ENCODE measurements at places on chromosomes 12 and 14.

DNA sequence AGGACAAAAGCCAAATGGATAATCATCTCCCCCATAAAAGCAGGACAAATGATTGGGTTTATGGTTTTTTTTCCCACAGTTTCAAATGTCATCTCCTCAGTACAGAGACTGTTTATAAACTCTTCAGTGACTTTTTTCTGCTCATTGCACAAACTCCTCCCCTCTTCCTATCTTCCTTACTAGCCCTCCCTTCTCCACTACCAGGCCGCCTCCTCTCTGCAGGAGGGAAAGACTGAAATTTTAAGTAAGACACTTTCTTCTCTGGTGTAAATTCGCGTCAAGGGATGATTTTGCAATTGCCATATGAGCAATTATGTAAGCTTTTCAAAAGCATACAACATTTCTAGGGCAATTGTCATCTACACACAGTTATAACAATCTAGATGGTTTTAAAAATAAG is 37.0 kb downstream of the BTG1 start:
- DNase-seq = no peak

- DNase-seq = no peak
These were observed 13.0 kb upstream of the LRRC23 start for GRCh38 chr12:6891646-6892001.

DNA sequence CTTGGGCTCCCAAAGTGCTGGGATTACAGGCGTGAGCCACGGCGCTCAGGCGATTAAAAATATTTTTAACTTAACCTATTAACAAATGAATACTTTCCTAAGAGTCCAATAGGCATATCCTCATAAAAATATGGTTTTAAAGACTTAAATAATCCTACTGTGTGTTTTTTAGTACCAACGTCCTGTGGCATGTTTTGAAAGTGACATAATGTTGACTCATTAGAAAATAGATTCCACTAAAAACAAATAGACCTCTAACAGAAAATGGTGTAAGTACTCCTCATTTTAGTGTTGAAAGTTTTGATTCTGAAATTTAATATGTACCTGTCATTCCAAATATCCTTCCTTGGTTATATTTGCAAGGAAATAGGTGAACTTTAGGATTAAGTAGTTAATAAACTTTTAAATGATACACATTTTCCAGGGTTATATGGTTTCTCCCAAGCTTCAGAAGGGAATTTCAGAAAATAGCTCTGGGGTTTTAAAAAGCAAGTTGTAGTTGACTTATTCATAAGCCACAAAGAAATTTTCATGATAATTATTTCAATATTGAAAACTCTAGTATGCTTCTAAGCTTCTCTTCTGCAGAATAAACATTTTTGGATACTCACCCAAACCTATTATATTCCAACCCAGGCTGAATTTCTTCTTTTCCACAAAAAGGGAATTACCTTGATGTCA is 12.1 kb upstream of the LUM start:
- DNase-seq = no peak

DNA sequence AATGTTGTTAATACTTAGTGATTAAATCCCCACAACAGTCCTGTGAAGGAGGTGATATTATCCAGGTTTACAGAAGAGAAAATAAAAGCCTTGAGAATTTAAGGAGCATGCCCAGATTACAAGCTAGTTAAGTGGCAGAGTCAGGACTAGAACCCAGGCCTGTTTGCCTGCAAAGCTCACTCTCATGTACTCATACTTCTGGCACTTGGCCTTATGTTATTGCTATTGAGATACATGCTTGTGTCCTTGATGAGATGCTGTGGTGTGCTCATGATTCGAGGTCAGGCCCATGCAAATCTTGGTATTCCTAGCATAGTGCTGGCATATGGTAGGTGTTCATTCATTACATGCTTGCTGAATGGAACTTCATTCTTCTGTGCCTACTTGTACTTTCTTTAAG is 7.6 kb upstream of the EID3 start:
- DNase-seq = no peak

Measured in CD4-positive, alpha-beta T cell treated with Interleukin-4 for 4 hours (primary cell).